ENCODE measurements at places on chromosomes 7 and 10.

DNA sequence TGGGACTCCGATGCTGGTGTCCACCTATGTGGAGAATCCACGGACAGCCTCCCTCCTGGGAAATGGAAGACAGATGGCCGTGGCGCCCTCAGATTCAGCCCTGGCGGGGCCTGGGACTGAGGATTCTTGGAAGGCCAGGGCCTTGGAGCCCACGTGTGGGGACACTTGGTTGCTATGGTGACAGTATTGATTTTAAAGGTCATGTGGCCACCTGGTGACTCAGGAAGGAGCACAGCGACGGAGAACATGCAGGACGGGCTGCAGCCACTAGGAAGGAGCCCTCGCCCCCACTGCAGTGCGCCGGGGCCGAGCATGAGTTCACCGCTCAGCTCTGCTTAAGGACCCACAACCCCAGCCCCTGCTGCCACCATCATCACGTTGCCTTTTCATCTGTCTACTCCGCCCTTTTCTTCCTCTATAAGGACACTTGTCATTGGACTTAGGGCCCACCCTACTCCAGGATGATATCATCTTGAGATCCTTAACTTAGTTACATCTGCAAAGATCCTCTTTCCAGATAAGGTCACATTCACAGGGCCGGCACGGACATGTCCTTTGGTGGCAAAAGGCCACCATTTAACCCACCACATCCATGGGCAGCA is 3.7 kb upstream of the STK32C start:
- DNase-seq = no peak

GRCh38 chr7:47380325-47381133 is 201.4 kb downstream of the TNS3 start:
- no peak for DNase-seq

- DNase-seq = no peak
Measured at GRCh38 chr10:89556600-89556999, 21.2 kb upstream of the SLC16A12 start.

DNA sequence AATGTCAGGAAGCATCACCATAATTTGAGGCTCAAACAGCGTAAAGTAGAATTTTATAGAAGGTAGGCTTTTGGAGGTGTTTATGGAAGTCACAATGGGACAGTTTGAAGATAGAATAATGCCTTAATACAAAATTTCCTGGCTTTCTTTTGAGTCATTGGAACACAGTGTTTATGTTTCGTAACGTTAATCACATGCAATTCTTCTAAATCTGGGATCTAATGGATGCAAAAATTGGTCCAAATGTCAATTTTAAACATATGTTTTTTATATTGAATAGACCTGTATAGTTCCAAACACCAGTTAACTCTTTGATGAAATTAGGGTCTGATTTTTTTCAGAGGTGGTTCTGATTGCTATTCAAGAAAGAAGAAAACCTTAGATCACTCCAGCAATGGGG is 86.5 kb upstream of the HPS1 start:
- DNase-seq = no peak

- DNase-seq = no peak
Measured at GRCh38 chr10:1731592-1731991, 5.7 kb downstream of the ADARB2 start.

DNA sequence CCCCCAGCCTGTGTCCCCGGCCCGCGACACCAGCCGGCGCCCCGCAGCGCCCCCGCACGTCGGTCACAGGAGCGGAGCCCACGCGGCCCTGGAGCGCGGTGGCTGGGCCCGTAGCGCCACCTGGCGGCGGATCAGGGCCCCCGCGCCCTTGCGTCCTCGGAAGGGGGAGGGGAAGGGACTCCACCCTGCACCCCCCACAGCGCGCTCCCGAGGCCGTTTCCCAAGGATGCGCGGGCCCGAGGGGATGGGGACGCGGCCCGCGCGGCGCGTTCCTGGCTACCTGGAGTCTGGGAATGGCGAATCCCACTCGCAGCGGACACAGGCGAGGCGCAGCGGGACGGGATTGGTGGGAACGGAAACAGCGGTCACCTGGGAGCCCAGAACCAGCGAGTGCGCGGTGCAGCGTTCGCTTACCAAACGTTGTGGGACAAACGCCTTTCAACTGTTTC is 23.8 kb upstream of the MKI67 start:
- peak; percentile 60 for DNase-seq

DNA sequence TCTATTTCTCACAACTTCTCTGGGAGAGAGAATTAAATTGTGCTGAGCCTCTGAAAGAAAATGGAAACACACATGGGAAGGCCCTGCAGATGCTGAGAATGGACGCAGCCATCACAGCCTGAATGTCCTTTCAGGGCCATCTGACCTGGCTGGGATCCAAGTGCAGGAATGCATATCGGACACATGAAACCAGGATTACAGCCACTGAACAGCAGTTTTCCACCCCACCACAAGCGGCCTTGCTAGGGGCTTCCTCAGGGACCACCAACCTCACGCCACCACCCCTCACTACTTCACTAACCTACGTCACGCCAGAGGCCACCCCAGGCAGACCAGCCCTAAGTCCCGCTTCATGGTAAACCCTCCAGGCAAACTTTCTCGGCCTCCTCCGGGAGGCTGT is 103.3 kb downstream of the DIP2C start:
- DNase-seq = no peak

GRCh38 chr7:121341933-121342332 is 13.1 kb downstream of the WNT16 start:
- no peak for DNase-seq

DNA sequence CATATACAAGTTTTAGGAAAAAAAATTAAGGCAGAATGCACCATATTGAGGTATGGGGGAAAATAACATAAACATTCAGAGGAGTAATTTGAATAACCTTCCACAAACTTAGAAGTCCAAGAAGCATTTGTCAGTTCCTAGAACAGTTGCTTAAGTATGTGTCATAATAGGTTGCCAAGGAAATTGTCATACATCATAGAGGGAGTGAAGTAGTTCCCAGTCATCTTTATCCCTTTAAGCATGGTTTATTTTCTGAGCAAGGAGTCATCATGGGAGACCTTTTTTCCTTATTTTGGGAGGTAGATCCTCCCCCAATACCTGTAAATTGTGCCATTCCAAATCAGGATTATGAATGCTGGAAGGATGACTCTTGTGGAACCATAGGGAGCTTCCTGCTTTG is at the start of gene SSMEM1:
Gene SSMEM1 (plus strand): TSS at position 219 of the 400 bp plus-strand sequence. CDS start 51 bp downstream, at position 270.
- DNase-seq = no peak

DNA sequence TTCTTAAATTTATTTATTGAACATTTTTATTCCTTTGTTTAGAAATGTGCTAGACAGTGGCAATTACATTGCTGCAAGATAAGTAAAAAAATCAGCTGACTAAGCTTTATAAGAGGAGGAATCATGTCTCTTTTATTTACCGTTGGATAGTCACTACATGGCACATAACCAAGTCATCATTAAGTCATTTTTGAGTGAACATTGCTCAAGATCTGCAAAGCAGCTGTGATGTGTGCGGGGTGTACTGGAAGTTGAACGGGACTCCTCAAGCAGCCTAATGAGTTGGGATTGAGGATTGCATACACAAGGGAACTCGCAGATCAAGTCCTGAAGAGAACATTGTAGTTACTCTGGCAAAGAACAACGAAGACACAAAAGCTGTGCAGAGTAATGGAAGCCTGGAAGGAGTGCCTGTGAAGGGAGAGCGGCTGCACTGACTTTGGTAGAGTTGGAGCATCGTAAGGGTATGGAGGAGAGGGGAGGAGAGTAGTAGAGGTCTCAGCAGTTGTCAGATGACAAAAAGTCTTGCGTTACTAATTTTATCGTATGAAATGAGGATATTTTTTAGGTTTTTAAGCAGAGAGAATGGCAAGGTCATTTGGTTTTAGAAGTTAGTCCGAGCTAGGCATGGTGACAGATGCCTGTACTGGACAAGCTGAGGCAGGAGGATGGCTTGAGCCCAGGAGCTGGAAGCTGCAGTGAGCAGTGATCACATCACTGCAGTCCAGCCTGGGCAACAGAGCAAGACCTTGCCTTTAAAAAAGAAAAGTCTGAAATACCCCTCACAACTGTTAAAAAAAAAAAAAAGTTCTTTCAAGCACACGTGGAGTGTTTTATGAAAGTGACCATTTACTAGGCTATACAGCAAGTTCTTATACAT is 95.1 kb downstream of the BMPR1A start:
- no peak for DNase-seq

DNA sequence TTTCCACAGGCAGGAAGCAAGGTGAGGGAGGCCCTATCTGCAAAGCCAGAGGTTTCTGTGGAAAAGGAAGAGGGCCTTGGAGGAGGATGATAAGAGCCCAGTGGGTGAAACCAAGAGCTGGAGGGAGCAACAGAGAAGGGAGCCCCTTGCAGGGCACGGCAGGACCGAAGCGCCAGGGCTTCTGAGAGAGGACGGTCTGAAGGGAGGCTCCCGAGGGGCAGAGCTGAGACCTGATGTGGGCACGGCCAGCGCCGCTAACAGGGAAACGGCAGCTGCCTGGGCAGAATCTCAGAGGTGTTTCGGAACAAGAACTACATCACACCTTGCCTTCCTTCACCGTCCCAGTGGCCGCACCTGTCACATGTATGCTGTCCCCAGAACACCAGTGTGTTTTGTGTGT is 144.3 kb upstream of the ADARB2 start:
- DNase-seq = no peak

- DNase-seq = no peak
Measured at GRCh38 chr7:115973406-115973805, 57.2 kb downstream of the TFEC start.

- DNase-seq = no peak
Measured at GRCh38 chr7:40000734-40001315, 50.8 kb downstream of the CDK13 start.

GRCh38 chr10:7243139-7243538 is 167.7 kb downstream of the SFMBT2 start:
- DNase-seq = no peak

DNA sequence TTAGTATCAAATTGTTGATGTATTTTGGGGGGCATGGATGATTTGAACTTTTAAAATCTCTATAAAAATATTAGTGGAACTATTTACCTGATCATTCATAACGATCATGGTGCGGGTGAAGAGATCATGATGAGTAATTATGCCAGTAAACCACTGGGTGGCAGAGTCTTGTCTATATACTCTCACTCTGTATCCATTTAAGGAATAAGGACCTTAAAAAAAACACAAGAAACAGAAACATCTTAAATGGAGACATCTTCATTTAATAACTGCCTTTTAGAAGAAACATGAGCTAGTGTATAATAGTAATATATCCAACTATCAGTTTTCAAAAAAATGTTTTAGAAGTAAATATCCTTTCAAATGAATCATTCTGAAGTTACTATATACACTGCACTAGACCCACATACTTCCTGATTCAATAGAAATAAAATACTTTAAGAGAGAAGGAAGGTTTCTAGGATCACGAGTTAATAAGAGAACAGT is 84.0 kb downstream of the NRBF2 start:
- no peak for DNase-seq

- no peak for DNase-seq
Measured at GRCh38 chr10:43255634-43256431, 11.0 kb downstream of the RASGEF1A start.

GRCh38 chr7:70178211-70178610 is 579.9 kb downstream of the AUTS2 start:
- DNase-seq = no peak

- no peak for DNase-seq
Measured at GRCh38 chr7:37287131-37287855, 161.4 kb downstream of the ELMO1 start.

DNA sequence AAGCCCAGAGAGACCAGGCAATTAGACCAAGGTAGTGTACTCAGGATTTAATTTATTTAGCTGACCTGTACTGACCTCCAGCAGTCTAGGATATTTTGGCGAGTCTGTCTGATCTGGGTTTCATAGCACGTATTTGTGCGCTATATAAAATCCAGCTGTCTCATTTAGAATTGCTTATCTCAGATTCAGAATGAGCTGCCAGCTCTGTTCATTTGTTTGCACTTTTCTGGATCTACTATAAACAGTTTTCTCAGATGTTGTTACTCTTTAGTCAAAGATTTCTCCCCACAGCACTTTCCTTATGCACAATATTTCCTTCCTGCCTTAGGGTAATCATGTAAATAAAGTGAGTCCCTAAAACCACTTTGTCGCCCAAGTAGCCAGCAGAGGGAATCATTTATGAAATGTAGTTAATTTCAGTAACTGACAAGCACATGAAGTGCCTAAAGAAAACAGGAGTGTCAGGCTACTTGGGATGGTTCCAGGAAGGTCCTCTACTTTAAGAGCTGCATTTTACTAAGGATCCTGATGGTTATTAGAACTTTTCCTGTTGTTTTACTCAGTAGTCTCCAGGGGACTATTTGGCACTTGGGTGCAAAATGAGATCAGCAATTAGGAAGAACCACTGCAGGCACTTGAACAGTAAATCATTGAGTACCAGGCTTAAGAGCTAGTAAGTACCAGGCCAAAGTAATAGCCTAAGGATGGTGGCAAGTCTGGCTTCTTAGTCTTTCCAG is 226.4 kb downstream of the TWIST1 start:
- DNase-seq = no peak

- DNase-seq = no peak
Measured at GRCh38 chr7:21371360-21371759, 56.5 kb upstream of the SP4 start.

GRCh38 chr10:23826421-23826820 is 382.5 kb upstream of the KIAA1217 start:
- DNase-seq = no peak

DNA sequence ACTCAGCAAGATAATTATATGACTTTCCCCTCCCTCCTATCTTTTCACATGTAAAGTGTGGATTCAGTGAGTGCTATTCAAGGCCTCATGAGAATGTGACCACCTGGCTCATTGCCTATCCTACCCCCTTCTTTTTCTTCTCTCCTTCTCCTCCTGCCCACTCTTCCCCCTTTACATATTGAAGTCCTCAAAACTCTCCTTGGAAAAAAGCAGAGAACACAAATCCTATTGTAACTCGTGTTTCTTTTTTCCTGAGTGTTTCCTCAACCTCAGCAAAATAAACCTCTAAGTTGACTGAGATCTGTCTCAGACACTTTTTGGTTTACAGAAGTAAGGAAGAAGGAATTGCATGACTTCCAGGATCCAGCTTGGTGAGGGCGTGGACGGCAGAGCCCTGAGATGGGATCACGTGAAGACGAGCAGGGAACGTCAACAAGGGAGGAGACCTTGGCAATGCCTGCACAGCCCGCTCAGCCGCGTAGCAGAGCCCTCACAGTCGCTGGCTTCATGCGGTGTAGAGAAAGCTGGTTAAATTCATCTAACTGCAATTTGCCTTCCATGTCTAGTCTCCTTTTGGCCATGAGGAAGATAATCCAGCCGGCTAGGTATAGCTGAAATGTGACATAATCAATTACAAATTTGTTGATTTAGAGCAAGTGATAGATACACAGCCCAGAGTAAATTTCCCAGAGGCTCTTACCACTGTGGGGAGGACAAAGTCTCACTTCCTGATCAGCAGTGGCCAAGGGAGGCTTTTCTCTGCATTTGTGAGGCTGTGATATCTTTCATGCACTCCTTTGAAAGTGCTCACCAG is 75.7 kb downstream of the LYZL2 start:
- no peak for DNase-seq

DNA sequence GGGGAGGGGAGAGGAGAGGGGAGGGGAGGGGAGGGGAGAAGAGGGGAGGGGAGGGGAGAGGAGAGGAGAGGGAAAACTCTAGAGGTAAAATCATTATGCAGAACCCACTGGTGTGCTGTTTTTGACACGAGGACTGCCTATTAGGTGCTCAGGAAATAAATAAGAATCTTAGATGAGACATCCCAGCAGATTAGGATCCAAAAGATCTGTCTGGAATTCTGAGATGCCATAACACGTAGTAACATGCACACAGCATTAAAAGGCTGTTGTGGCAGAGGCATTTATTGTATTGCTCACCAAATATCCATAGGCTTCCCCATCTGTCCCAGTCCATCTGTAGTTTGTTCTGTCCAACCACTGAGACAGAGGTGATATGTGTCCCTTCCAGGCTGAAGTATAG is 40.8 kb upstream of the KMT2E start:
- no peak for DNase-seq

- no peak for DNase-seq
Measured at GRCh38 chr7:87083865-87084519, 24.5 kb upstream of the ELAPOR2 start.
